ENCODE measurements at places on chromosomes 6 and 20.

DNA sequence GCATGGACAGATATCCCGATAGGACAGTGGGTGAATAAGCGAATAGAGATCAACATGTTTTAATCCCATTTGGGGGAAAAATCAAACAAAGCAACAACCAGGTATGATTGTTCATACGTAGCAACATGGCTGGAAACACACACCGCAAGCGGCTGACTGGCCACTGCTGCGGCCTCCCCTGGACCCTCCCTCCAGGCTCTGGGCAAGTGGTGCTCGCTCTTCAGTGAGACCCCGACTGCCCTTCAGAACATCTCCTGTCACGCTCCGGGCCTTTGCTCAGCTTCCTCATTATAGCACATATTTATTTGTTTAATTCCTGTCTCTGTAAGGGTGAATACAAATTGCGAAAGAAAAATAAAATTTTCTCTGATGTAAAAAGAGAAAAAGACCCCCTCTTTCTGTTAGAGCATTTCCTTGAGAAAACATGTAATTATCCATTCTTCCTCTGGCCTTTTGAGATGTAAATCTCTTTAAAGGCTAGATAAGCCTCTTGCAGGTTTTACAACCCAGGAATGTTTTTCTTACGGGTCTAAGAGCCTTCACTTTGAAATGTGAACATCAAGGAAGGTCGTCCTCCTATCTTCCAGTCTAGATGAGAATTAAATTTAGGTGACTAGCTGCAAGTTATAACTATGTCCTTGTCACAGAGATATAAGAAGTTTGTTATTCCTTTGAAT lies 11.0 kb upstream of the FAM210B start:
- no peaks in the 10 kb centered on the region for H3K36me3 ChIP-seq
- no peaks in the 10 kb centered on the region for H3K4me1 ChIP-seq
- peaks cover 18% of the 10 kb centered on the region for H3K27me3 ChIP-seq
- H3K4me3 ChIP-seq: peak overlapping the region; percentile 62
- peak overlapping the region; percentile 29 for H3K27ac ChIP-seq

DNA sequence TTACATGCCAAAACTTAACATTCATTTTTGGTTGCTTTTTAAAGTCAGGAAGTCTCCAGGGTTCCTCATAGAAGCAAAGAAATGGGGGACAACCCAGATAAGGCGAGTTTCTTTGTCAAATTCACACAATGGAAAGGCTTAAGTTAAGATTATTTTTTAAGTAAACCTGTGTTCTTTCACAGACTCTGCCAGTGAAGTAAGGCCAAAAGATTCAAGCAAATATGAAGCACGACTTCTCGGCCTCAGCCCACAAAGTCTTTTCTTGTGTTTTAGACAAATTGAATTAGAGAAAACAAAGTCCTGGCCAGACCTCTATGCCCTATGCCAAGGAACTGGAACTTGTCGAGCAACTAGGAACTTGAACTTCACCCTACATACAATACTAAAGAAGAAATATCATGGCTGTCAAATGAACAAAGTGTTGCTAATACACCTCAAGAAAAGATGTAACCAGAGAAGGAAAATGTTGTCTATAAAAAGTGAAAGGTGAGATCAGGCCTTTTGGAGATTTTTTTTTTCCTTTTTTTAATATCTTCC lies 540.0 kb upstream of the JARID2 start:
- no peaks in the 10 kb centered on the region for H3K4me1 ChIP-seq
- no peak overlapping the region for H3K27ac ChIP-seq
- H3K4me3 ChIP-seq: no peak overlapping the region
- H3K36me3 ChIP-seq: no peaks in the 10 kb centered on the region

DNA sequence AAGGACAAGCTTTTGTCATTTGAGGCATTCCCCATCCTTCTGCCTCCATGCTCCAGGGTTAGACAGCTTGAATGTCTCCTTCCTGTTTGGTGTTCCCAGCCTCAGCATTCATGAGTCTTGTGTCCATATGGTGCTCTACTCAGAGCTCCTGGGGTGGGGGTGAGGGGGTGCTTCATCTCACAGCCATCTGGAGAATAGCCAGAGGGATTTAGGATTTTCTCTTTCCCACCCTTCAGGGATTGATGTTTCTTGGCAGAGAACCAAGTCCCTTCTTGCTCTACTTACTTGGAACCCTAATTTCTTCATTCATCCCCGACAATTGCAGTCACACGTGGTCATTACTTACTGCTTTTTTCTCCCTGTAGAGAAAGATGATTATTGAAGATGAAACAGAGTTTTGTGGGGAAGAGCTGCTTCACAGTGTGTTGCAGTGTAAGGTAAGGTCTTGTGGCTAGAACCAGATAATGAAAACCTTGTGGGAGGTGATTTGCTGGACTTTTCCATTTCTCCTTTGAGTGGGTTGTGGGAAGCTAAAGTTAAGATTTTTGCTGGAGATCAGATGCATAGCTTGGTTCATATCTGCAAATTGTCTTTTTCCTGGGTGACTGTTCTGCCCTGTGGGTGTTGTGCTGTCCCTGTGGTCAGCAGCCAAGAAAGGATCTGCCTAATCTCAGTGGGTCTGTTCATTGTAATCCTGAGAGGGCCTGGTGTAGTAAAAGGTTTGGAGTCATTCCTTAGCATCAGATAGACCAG lies 18.6 kb downstream of the CMTR1 start:
- H3K27ac ChIP-seq: no peak overlapping the region
- no peak overlapping the region for H3K4me3 ChIP-seq
- peaks cover 90% of the 10 kb centered on the region for H3K36me3 ChIP-seq
- no peak for DNase-seq

DNA sequence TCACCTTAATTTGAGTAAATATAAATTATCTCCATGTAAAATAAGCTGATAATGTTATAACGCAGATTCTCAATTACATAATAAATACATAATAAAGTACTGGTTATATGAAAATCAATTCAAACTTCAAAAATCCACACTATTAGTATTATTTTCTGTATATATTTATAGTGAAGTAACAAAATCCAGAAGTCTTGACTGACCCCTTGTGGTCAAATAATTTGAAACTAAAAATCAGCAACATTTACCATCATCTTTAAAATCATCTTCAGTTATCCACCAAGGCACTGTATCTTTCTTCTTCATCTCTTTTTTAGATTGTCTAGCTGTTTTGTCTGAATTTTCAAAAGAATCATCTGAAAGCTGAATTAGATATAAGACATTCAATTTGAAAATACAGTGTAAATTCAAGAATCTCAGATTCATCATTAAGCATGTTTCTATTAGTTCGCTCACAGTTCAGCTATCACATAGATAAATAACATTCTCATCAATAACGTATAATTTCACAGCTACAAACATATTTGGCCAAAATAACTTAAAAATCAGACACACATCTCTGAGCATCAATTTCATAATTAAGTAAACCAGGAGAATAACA lies 6.5 kb downstream of the CEP162 start:
- no peaks in the 10 kb centered on the region for H3K4me1 ChIP-seq
- no peak overlapping the region for H3K27ac ChIP-seq
- no peak overlapping the region for H3K4me3 ChIP-seq
- H3K36me3 ChIP-seq: peaks cover 16% of the 10 kb centered on the region

DNA sequence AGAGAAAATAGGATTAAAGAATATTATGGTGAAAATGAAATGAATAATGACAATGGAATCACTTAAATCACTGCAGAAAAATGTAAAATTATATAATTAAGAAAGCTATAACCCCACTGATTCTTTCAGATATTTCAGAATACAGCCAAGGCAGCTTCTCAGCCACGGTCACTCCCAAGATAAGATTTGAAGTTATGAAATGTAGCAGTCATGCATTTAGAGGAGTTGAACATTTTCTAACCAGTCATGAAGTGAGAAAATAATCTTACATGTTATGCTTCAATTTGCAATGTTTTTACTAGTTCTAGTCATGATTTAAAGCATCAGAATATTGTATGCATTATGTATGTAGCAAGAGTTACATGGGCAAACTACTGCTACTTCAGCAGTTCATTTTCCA lies 13.3 kb upstream of the PLCB1 start:
- H3K27ac ChIP-seq: no peak overlapping the region
- DNase-seq: no peak
- no peaks in the 10 kb centered on the region for H3K36me3 ChIP-seq
- H3K4me3 ChIP-seq: no peak overlapping the region
- H3K4me1 ChIP-seq: peaks cover 5% of the 10 kb centered on the region

DNA sequence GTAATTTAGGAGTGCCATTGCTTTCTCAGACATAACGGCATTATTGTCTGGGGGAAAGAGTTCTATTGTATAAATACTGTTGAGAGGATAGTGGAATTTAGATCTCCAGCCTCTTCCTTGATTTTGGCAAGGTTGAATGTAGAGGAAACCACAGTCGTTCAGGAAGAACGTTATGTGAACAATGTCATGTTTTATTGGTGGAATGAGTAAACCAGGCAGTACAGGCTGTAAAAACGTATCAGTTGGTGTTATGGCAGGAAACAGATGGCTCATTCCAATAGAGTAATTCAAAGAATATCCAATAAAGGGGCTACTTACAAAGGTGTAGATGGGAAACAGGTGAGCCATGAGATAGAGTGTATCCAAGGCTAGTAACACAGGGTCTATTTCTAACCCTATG lies 123.6 kb upstream of the SLC35B3 start:
- H3K27me3 ChIP-seq: no peaks in the 10 kb centered on the region
- H3K4me1 ChIP-seq: no peaks in the 10 kb centered on the region
- no peak overlapping the region for H3K27ac ChIP-seq
- no peak for DNase-seq
- H3K36me3 ChIP-seq: no peaks in the 10 kb centered on the region

- H3K27me3 ChIP-seq: no peaks in the 10 kb centered on the region
- no peak overlapping the region for H3K4me3 ChIP-seq
- no peak overlapping the region for H3K27ac ChIP-seq
- no peak for DNase-seq
- peaks cover 7% of the 10 kb centered on the region for H3K36me3 ChIP-seq
- no peaks in the 10 kb centered on the region for H3K4me1 ChIP-seq
Observed at GRCh38 chr20:51609251-51609650, 66.7 kb upstream of the NFATC2 start.

GRCh38 chr20:56417911-56418310 lies 5.9 kb downstream of the CASS4 start:
- H3K27me3 ChIP-seq: no peaks in the 10 kb centered on the region
- H3K4me1 ChIP-seq: no peaks in the 10 kb centered on the region
- H3K4me3 ChIP-seq: no peak overlapping the region
- no peak for DNase-seq
- H3K36me3 ChIP-seq: no peaks in the 10 kb centered on the region
- no peak overlapping the region for H3K27ac ChIP-seq

GRCh38 chr20:4227085-4227821 lies 211.9 kb upstream of the RNF24 start:
- H3K4me1 ChIP-seq: no peaks in the 10 kb centered on the region
- H3K27ac ChIP-seq: no peak overlapping the region
- H3K27me3 ChIP-seq: peaks cover 17% of the 10 kb centered on the region
- H3K36me3 ChIP-seq: no peaks in the 10 kb centered on the region

DNA sequence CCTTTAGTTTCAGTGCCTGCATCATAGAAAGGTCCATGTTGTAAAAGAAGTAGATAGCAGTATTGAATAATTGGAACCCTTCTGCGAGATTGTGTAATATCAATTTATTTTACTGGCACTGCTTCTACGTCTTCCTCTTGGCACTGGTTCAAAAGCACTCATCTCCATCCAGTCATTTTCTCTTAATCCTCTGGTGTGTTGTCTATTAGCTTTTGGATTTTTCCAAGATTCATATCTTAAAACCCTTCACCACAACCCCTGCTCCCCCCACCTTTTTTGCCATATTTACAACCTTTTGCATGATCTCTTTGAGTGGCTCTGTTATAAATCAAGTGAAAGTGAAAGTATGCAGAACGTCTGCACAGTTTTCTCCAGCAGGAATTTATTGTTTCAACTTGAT lies 76.6 kb upstream of the HSF2 start:
- no peaks in the 10 kb centered on the region for H3K36me3 ChIP-seq
- no peaks in the 10 kb centered on the region for H3K27me3 ChIP-seq
- H3K27ac ChIP-seq: no peak overlapping the region
- DNase-seq: no peak

DNA sequence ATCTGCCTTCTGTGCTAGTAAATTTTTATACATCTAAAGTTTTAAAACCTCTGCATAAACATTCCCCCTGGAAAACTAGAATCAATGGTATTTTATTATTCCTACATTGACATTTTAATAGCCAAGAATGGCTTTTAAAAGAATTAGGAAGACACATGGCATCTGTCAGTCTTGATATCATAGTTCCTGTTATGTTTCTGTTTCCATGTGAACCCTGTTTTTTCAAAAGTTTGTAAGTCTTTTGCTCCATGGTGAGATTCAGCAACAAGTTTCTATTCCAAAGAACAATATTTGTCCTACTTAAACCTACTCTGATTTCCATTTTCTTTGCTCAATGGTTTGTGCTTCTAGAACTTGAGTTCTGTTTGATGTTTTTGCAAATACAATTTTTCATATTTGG lies 95.2 kb downstream of the PLEKHG1 start:
- no peaks in the 10 kb centered on the region for H3K27me3 ChIP-seq
- no peak overlapping the region for H3K4me3 ChIP-seq
- no peaks in the 10 kb centered on the region for H3K36me3 ChIP-seq
- H3K27ac ChIP-seq: no peak overlapping the region
- no peaks in the 10 kb centered on the region for H3K4me1 ChIP-seq
- DNase-seq: no peak

DNA sequence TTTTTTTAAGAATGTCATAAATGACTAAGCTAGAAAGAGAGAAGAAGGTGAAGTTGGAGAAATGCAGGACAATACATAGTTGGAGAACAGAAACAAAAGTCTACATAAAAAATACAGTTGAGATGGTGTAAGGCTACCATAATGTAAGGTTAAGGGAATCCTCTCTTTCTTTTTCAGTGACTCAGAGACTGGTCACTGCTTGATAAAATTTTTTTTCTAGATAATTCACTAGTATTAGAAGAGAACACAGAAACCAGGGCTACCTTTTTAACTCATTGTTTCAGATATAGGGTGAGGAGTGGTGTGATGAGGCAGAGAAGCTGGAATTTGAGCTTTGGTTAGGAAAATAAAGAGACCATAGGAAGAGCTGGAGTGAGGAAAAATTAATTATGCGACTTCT lies 18.2 kb upstream of the EDN1 start:
- no peaks in the 10 kb centered on the region for H3K27me3 ChIP-seq
- H3K27ac ChIP-seq: no peak overlapping the region
- no peak overlapping the region for H3K4me3 ChIP-seq
- no peak for DNase-seq
- H3K4me1 ChIP-seq: no peaks in the 10 kb centered on the region

DNA sequence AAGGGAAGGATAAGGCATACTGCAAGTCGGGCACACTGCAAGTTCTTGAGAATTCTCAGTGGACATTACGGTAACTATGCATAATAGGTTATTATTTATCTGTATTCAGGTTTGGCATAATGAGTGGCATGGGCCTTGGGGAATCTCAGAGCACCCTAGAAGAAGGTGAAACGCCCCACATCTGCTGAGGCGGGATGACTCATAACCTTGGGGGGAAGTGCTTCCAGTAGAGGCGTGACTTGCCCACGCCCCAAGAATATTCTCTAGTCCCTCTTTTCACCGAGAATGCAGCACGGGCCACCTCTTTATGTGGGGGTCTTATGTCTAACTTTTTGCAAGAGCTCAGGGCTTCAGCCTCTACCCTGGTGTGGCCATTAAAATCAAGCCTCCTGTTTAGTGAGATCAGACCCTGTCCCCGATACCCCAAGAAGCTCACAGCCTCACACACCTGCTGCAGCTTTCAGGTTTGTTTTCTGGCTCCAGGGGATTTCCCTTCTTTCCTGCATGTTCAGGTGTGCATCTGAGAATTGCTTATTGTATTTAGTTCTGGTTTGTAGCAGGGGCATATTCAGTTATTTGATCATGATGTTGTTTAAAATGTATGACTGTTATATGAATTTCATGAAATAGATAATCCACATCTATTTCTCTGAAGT lies 19.1 kb downstream of the ZFP64 start:
- H3K27ac ChIP-seq: no peak overlapping the region
- peaks cover 52% of the 10 kb centered on the region for H3K36me3 ChIP-seq
- H3K27me3 ChIP-seq: no peaks in the 10 kb centered on the region
- H3K4me3 ChIP-seq: no peak overlapping the region
- DNase-seq: no peak
